Fibroblast of lung (primary cell): ENCODE measurements at places on chromosomes 1 and 21.

DNA sequence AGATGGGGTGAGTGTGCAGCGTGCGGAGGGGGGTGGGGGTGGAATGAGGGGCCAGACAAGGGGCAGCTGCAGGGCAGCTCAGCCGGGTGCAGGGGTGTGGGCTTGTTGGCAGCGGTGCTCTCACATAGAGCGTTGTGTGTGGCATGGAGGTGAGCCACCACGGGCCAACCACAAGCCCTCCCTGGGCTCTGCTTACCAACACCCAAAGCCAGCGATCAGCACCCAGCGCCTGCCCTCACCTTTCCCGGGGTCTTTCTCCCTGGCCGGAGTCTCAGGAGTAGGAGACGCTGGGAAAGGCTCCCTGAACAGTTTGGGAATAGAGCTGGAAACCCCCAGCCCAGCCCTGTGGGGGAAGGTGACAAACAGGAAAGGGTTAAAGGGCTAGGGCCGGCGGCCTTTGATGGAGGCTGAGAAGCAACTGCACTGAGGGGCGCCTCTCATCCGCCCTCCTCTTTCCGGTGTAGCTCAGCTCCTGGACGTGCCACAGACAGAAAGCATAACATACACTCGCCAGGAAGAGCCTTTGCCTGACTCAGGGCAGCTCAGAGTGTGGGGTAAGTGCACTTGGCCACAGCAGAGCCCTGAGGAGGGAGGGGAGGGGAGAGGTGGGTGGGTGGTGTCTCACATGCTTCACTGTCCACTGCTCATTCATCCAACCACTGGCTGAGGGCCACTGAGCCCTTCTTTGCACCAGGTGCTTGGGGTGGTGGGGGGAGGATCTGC lies 577 bp downstream of the IKBKE start:
- peak; percentile 89 for DNase-seq

DNA sequence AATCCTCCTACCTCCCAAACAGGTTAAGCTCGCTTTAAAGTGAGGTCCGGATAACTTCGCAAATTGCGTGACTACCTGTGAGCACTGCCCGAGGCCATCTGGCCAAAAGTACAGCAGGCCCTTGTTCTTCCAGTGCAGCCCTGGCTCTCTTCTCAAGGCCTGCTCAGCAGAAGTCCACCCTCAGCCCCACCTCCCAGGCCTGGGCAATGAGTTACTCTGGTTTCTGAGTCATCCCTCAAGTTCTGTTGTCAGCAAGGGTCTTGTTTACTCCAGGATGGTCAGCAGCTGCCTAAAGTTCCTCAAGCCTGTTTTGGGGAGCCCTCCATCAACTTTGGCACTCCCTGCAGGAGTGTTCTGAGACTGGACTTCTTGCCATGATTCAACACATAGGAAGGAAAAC lies 101.7 kb downstream of the BCAR3 start:
- peak; percentile 96 for DNase-seq

DNA sequence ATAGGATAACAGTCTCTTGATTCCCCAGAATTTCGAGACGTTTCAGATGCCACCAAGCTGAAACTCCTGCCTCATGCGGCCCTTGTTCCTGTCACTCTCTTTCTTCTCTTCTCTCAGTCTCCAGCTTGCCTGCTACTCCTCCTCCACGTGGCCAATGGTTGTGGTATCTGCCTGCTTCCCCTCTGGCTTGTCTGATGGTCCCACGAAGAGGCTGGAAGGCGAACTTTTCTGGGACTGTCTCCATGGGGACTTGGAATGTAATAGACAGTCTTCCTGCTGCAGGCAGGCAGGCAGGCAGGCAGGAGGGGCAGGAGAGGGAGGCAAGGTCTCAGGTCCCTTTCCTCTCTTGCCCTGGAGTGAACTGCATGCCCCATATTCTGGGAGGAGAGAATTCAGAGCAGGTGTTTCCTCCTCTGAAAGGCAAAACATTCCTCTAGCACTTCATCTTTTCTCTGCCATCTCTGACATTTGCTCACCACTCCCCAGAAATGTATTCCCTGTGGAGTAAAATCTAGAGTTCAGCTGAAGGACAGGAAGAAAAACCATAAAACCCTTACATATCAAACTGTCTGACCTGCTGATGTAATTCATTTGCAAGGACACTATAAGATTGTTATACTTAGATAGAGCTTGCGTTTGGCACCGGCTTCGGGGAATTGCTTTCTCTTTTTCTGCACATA lies 64.1 kb upstream of the GNG12 start:
- DNase-seq = peak; percentile 82

GRCh38 chr1:184686540-184686939 lies 68.1 kb downstream of the EDEM3 start:
- no peak for DNase-seq

DNA sequence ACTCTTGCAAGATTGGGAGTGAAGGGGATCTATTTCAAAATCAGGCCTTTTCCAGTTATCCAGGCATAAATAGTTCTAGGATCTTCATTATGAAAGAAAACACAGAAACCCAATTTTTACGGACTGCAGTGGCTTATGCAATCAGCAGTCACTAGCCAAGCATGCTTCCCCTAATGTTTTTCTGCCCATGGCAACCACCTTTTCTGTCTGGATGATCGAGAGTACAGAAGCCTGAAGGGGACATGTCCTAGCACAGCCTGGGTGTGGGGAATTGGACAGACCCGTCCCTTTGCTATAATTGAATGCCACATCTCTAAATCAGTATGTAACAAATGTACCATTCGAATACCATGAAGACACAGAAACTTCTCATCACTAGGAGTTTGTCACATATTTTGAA lies 29.8 kb upstream of the NCAM2 start:
- no peak for DNase-seq

GRCh38 chr1:159860456-159860855 lies 2.0 kb downstream of the VSIG8 start:
- DNase-seq = no peak

DNA sequence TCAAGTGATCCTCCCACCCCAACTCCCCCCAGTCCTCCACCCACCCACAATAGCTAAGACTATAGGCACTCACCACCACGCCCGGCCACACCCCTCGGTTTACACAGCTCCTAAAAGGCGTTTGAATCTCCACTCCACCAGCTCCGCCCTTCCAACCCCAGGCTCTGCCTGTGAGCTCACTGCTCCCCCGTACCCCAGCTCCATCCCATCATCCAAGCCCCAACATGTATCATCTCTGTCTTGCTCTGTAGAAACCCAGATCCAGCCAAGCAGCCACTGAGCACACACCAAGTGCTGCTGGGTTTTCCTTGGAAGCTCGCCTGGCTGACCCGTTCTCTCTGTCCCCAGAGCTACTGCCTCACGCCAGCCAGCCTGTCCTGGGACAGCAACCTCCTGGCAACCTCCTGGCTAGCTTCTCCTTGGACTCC lies 12.0 kb upstream of the S100A2 start:
- no peak for DNase-seq

DNA sequence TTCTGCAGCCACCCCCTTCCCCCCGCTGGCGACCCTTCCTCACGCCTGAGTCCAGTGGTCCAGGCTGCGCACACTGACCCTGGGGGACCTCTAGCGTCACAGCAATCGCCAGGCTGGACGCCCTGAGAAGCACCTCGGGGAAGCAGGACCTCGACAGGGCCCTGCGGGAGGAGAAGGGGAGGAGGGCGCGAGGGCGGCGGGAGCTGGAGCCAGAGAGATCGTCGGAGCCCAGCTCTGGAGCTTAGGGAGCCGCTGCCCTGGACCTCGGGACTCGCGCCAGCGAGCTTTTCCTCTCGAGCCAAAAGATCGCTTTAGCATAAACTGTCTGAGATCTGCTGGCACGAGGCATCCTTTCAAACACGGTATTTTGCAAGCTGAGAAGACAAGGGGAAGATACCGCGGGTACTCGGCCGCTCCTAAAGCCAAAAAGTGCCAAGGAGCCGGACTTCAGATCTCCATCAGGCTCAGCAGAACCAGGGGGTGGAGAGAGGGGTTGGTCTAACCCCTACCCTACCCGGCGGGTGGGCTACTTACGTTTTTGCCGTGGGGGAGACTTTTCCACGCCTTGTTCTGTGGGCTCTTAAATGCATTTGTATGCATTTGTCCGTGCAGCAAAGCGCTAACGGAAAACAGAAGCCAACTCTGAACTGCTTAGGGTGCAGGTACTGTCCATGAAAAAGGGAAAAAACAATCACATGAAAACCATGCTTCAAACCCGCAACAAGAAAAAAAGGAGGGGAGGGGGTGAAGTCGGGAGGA lies 586 bp downstream of the COL24A1 start:
- peak; percentile 53 for DNase-seq

DNA sequence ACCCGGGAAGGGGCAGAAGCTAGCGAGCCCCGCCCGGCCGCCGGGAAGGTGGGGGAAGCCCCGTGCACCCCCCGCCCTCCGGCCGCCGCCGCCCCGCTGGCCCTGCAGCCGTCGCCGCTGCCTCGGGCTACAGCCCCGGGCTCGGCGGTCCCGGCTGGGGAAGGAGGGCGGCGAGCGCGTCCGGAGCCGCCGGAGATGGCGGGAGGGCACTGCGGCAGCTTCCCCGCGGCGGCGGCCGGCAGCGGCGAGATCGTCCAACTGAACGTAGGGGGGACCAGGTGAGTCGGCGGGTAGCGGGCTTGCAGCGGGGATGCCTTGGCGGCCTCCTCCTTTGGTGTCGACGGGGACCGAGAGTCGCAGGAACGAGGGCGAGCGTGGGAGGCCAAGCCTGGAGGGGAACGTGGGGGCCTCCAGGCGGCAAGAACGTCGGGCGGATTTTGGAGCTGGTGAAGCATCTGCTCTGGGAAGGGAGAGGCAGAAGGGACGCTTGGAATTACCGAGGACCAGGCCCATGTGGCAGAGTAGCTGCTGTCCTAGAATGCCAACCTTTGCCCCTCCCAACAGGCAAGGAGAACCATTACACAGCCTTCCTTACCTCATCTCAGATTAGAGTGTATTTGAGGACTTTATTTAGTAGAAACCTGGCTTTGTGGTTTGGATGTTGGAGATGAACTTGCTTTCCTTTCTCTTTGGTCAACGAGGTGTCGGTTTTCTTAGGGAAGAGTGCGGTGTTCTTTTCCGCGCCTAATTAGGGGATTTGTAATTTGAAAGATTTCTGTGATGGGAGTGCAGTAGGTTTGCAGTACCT lies 591 bp downstream of the KCTD3 start:
- peak; percentile 68 for DNase-seq

- no peak for DNase-seq
Measured at GRCh38 chr1:29365906-29366670, 129.8 kb downstream of the PTPRU start.

GRCh38 chr1:237228421-237228820 lies 186.4 kb downstream of the RYR2 start:
- no peak for DNase-seq

DNA sequence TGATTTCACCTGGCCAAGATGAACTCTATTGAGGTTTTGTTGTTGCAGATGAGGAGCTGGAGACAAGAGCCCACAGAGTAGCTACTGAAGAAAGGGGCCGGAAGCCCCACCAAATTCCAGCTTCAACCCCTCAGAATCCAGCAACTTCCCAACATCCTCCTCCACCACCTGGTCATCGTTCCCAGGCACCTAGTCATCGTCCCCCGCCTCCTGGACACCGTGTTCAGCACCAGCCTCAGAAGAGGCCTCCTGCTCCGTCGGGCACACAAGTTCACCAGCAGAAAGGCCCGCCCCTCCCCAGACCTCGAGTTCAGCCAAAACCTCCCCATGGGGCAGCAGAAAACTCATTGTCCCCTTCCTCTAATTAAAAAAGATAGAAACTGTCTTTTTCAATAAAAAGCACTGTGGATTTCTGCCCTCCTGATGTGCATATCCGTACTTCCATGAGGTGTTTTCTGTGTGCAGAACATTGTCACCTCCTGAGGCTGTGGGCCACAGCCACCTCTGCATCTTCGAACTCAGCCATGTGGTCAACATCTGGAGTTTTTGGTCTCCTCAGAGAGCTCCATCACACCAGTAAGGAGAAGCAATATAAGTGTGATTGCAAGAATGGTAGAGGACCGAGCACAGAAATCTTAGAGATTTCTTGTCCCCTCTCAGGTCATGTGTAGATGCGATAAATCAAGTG lies 14.3 kb downstream of the CD2 start:
- no peak for DNase-seq

DNA sequence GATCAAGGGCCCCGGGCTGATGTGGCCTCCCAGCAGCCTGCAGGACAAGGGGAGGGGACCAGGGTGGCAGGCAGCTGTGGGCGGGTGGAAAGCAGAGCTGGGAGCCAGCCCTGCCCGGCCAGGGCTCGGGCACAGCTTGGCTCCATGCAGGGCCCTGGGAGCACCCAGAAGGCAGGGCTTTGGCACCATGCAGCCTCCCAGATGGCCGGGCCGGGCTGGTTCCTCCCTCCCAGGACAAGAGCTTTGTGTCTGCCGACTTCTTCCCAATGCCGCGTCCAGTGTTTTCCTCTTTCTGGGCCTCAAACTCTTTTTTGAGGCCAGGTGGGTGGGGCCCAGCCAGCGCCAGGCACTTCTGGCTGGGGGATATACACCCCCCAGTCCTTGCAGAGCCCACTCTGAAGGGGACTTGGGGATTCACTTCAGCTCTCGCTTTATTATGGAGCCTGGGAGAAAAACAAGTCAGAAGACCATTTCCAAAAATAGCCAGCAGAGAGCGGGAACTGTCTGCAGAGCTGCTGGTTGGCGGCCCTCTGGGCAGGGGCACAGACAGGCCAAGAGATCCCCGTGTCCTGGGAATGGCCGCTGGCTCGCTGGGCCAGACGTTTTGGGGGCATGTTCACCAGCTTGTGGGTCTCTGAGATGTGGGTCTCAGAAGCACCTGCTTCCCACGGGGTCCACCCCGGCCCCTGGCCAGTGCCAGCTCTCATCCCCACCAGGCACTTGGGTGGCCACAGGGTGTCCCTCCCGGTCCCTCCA lies 103.8 kb upstream of the ARHGEF16 start:
- DNase-seq = no peak

DNA sequence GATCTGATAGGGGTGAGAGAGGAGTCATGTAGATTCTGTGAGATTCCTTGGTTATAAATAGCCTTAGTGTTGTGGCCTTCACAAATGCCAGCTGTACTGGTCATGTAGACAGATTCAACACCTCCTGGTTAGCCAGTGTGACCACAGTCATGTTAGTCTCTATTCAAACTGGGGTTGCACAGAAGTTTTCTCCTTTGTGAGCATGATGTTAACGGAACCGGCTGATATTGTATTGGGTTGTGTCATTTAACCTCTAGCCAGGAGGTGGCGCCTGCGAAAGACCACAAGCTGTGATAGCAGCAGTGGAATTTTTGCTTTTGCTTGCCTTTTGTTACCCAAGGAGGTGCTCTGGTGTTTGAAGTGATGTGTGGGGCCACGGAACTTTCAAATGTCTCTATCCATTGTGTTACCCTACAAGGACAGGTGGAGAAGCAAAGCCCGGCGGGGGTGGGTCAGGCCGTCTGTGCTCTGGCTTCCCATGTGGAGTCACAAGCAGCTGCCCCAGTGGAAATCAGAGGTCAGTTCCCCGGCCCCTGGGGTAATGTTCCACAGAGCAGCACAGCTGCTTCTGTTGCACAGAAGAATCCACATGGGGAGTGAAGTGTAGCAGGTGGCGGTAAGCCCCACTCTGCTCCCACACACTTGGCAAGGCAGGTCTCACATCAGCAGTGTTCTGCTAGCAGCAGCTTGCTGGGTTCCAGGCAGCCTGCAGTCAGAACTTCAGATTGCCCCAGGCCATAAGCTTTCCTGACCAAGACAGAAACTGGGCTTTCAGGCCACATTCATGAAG lies 112.6 kb downstream of the ADAMTS1 start:
- DNase-seq = peak; percentile 62

- no peak for DNase-seq
Measured at GRCh38 chr1:166432655-166433054, 265.9 kb upstream of the FAM78B start.
